Liver (tissue), 10 donors: ENCODE measurements at places on chromosomes 7 and 10.
A peak's percentile ranks its signal among the peaks of the same experiment; 100 is the strongest.

- DNase-seq, result no peak
Measured at GRCh38 chr7:138668229-138668596, 32.9 kb downstream of the SVOPL start.

DNA sequence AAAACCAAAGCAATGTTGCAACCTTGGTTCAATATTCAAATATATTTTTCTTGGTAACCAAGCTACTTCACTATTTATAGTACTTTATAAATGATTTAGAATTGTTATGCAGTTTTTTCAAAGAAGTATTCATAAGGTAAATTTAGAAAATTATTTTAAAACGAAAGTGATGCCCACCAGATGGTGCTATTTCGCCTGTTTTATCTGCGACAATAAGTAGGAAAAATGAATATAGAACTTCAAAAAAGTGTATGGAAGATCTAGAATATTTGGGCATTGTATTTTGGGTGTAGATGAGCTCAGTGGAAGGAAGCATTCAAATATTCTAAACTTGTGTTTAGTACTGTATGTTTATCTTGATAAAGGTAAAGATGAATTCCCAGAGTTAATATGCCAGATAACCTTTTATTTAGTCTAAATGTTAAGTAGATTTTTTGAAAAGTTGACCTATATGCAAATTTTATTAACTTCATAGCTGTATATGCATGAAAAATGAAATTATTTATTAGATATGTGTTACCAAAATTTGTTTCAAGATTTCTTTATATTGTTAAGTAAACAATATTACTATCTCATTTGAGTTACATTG is 93.2 kb downstream of the ADK start:
- DNase-seq, result no peak

DNA sequence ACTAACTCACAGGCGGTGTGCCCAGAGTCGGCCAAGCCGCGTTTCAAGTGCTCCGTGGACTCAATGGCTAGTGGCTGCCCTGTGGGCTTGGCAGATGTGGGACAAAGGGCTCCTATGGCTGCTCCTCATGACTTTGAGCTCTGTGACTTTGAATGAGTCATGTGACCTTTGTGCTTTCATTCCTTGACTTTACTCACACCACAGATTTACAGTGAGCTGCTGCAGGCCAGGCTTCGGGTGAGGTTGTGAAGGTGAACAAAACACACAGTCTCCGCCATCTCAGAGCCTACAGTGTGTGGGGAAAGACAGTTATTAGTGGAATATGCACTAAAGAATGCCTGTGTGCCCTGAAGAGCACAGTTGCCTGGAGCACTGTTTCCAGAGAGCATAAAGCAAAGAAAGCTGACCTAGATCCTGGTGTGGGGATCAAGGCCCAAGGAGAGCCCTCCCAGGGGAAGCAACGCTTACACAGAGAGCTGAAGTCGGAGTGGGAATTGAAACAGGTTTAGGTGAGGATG is 29.7 kb upstream of the PLEKHA1 start:
- DNase-seq, result no peak

- no peak for DNase-seq
Measured at GRCh38 chr10:70892631-70893030, 4.3 kb upstream of the PCBD1 start.

GRCh38 chr7:136870866-136871487 is 2.5 kb downstream of the CHRM2 start:
- no peak for DNase-seq

DNA sequence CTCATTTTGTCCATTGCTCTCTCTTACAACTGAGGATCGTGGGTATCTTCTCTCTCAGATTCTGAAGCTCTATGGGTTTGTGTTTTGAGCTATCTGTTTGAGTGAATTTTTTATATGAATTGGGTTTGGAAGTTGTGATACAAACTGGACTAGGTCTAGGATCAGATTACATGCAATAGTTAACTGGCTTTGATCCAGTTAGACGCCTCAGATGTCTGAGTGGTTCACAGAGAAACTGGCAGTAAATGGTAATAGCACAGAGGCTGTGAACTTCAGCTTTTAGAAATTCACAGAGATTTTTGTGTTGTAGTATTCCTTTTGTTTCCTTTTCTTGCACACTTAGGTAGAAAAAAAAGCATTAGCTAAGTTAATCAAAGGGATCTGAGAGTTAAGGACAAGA is 12.7 kb upstream of the DNMBP start:
- no peak for DNase-seq

DNA sequence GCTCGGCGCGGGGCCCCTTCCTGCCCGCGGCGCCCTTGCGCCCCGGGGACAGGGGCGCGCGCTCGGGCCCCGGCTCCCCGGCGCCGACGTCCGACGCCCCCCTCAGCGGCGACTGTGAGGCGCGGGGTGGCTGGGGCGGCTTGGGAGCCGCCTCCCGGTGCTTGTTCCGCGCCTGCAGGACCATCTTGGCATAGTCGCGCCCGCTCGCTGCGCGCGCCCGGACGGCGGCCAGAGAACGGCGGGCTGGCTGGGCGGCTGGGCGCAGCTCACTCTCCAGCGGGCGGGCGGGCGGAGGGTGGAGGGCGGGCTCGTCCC is at the start of gene DPY19L1:
Gene DPY19L1, minus strand, starts transcription at position 275 of the 315 bp plus-strand sequence. Its CDS starts 91 bp downstream, at position 184.
- DNase-seq, result no peak

GRCh38 chr10:85447690-85448089 is 918.9 kb downstream of the GRID1 start:
- no peak for DNase-seq

- no peak for DNase-seq
Measured at GRCh38 chr7:46201961-46202360, 280.9 kb upstream of the IGFBP3 start.

DNA sequence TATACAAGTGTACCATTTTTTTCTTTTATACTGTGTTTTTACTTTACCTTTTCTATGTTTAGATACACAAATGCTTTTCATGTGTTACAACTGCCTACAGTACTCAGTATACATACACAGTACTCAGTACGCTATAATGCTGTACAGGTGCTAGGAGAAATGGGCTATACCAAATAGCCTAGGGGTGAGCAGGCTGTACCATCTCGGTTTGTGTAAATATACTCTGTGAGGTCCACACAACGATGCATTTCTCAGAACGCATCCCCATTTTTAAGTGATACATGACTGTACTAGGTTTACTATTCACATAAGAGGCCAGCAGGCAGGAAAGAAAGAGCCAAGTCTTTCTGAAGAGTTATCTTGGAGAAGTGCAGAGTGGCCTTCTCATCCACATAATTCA is 426.4 kb upstream of the MTPN start:
- DNase-seq, result no peak

GRCh38 chr10:119221666-119222065 is 14.3 kb downstream of the GRK5 start:
- DNase-seq, result no peak

DNA sequence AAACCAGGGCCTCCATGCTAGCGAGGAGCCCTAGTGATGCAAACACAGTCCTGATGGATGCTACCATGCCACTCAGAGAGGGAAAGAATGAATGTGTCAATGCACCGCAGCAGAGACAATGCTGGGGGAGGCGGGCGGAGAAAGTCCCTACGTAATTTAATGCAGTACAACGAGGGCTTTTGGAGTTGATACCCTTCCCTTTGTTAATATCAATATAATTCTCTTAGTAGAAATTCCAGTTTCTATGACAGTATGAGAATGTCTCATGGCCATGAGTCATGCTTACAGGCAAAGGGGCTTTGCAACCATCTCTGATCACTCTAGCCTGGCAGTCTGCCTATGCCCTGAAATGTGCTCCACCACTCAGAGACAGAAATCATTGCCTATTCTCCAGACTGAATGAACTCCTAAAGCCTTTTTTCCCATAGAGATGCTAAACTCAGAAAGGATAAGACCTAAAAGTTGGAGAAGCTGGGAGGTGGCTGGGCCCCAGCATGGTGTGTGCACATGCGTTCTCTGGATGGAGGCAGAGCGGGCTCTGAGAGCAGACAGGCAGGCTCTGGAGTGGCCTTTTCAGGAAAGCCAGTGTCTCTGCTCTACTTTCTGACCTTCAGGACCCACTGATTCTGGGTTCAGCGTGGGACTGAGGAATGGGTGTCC is 20.3 kb upstream of the GIMAP2 start:
- no peak for DNase-seq

- no peak for DNase-seq
Measured at GRCh38 chr10:8913720-8914119, 859.2 kb downstream of the GATA3 start.

DNA sequence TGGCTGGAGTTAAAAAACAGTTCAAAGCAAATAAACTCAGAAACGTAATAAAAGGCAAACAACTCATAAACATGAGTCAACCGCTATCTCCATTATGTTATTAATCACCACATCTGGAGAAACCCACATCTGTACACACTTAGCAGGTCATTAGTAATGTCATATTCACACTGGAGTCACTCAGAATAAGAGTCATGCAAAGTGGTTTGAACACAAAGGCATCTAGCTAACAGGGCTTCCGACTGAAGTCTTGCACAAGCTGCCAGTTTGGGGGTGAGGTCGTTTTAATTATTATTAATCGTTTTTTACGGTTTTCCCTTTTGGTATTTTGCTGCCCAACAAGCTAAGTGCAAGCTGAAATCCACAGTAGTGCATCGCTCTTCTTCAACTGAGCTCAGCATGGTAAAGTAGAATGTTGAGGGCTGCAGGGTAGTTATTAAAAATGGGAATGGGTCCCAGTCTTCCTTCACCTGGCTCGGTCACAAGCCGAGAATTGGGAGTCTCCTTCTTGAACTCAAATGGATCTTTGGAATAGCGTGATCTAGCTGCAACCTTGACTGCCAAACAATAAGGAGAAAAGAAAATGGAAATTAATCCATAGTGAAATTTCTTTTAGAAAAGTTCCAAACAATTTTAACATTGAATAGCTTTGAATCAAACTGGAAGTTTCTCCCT is 663.5 kb downstream of the KCNMA1 start:
- DNase-seq, result no peak

- DNase-seq, result no peak
Measured at GRCh38 chr7:1924258-1924817, 254.3 kb downstream of the ELFN1 start.

DNA sequence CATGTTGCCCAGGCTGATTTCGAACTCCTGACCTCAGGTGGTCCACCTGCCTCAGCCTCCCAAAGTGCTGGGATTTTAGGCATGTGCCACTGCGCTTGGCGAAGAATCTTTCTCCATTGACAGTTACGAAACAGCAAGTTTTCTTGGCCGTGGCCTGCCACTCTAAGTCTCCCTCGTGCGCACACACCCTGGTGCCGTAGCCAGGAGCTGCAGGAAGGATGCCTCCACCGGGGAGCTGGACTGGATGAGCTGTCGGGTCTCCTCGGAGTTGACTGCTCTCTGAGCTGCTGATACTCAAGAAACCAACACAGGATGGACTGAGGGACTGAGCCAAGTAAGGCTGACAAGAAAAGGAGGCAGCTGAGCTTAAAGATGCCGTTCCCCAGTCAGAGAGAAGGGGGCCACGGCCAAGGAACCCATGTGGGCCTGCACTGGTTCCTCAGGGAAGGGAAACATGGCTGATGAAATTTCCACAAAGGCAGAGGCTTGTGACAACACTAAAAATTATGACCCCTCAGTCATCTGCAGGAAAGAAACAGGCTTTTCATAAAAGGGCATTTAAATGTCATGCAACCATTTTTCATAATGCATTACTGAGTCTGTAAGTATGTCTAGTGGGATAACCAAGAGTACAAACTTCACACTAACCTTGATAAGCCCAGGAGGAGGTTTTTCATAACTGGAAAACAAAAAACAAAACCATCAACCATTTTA is 27.7 kb upstream of the FKBP9 start:
- no peak for DNase-seq

GRCh38 chr7:55191161-55191925 is 172.5 kb downstream of the EGFR start:
- DNase-seq, result peak; percentile 23

- DNase-seq, result no peak
Measured at GRCh38 chr10:35135861-35136260, 9.2 kb downstream of the CREM start.

DNA sequence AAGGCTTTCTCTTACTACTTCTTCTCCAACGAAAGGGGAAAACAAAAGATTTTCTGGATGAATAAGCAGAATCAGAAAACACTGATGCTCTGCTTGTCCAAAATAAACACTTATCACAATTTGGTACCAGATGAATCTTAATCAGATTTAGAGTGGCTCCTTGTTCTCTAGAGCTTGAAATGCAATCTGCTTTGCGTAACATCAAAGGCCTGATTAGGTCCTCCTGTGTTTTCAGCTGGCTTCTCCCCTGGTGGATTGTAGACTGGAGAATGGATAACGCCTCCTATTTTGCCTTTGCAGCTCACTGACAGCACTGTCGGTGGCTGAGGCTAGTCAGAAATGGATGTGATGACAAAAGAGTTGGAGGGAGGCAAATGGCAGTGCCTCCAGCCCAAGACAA is 91.2 kb downstream of the FAM13C start:
- no peak for DNase-seq

GRCh38 chr10:67936416-67936815 is 52.0 kb downstream of the SIRT1 start:
- DNase-seq, result no peak

DNA sequence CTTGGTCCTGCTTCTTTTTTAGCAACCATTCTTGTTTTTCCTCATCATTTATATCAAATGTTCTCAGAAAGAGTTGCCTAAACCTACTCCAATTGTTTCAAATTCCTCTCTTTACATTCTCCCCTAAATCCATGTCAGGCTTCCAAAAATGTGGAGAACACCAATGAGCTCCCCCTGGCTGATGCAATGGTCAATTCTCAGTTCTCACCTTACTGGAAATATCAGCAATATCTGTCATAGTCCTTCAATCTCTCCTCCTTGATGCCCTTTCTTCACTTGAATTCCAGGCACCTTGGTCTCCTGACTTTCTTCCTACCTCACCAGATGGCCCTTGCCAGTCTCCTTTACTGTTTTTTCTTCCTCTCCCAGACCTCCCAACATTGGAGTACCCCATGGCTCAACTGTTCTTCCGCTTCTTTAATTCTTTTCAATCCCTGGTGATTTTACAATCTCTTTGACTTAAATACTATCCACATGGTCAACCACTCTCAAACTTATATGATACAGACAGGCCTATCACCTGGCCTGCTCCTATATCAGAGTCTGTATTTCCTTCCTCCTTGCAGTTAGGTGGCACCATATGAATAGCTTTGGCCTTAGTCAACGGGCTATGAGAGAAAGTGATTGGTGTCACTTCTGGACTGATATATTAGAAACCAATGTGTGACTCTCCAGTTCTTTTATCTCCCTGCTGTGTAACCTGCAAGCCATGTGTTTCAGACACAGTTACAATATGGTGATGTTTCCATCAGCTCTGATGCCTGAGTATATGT is 47.4 kb upstream of the CAV2 start:
- DNase-seq, result no peak

DNA sequence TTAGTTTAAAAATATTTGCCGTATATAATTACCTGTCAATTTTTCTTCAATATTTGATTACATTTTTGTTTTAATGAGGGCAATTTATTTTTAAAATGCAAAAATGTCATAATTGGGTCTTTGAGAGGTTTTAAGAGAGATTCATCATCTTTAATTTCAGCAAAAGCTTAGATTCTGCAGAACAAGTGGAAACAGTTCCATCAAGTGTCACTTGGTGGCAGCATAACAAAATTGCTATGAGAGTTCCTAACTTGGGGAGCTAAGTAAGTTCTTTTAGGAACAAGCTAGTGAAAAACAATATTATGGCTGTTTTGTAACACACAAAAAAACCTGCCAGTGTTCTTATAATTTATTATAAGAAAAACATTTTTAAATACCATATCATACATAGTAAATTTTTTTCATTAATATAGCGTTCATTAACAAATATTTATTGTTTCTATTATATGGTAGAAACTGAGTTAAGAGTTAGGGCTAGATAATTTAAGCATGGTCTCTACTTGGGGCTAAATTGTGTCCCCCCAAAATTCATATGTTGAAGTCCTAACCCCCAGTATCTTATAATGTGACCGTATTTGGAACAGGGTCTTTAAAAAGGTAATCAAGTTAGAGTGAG is 155.2 kb downstream of the MAGI2 start:
- no peak for DNase-seq
